ENCODE measurements at places on chromosomes 11 and 22.

DNA sequence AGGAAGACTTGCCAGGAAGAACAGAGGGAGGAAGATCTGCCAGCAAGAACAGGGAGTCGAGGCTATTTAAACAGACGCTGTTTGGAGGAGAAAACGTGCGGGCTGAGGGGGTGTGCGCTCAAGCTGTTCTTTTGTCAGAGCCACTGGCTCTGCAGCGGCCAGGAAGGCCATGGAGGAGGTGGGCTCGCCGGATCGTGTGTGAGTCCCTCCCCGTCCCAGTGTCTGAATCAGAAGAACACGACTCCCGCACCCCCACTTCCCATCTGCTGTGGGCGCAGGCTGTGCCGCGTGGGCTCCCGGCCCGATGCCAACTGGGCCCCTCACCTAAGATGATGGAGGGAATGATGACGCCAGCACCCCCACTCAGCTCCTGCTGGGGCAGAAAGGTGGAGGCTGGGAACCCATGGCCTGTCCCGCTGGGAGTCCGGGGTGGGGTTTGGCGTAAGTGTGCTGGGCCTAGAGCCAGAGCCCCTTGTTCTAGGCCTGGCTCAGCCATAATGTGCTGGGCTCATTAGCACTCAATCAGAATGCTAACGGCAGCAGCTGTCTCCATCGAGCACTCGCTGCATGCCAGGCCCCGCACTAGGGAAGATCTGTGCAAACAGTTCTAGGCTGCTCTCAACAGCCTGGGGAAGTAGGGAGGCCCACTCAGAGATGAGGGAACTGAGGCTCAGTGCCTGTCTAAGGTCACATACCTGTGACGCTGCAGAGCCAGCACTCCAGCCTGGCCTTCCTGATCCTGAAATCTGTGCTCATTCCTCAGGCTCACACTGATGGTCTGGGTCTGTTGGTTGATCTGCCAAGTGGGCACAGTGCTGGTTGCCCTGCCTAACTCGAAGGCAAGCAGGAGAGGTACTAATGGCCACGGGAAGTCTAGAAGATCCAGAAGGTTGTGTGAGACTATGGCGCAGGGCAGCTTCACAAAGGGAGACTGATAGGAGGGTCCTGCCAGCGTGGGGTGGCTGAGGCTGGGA, 11.5 kb downstream of the NPTXR start:
- DNase-seq, result no peak

GRCh38 chr22:27757928-27758525, 43.5 kb downstream of the MN1 start:
- DNase-seq, result no peak

- no peak for DNase-seq
These were observed 441.6 kb downstream of the DYNC2H1 start for GRCh38 chr11:103550811-103551210.

- DNase-seq, result no peak
These were observed 296.9 kb upstream of the SORL1-AS1 start for GRCh38 chr11:121749691-121750090.

All from activated T-helper 1 cell treated with Interleukin-2 at 50 U/mL for 16 hours (primary cell).